ENCODE measurements at places on chromosomes 7 and 10.

DNA sequence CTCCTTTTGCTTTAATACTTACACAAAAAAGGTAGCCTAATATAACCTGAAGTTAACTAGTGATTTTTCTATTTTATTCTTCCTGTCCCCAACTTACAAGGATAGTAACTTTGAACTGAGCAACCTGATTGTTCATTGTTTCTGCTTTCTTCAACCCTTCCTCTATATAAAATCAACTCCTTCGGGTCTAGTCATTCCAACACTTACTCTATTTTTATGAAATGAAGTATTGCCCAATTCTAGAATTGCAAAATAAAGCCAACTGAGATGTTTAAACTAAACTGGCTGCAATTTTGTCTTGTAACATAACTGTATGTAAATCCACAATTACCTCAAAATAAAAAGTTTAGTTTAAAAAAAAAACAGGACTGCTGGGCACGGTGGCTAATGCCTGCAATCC is 20.3 kb upstream of the DNA2 start:
- no peak for DNase-seq

- DNase-seq, result no peak
These were observed 23.3 kb upstream of the SORCS3 start for GRCh38 chr10:104617831-104618230.

GRCh38 chr7:5607951-5608656 is 173.4 kb downstream of the RNF216 start:
- no peak for DNase-seq

GRCh38 chr7:20330928-20331909 is 519 bp downstream of the ITGB8 start:
- peak; percentile 47 for DNase-seq

DNA sequence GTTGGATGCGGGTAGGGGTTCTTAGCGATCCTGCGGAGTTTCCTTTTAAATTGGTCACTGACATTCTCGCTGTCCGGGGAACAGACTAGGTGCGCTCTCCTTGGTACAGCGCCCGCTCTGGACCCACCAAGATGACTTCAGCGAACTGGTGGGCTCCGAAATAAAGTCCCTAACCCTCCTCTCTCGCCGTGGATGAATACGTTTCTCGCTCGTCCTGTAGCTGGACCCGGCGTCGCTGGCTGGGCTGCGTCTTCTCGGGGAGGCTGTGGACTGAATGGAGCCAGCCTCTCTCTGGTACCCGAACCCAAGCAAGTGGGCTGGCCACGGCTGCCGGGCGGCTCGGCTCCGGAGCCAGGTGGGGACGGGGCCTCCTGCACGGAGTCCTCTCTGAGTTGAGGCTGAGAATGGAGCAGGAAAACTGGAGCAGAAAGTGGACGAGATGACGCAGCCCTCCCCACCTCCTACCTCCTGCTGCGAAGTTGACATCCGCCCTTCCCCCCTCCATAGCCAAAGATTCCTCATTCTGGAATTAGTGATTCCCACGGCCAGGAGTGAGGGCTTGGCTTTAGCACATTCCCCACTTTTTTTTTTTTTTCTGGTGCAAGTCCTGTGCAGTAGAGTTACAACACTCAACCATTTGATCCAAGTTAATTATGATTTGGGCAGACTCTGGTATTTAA is 1.5 kb downstream of the UNC5B start:
- no peak for DNase-seq

DNA sequence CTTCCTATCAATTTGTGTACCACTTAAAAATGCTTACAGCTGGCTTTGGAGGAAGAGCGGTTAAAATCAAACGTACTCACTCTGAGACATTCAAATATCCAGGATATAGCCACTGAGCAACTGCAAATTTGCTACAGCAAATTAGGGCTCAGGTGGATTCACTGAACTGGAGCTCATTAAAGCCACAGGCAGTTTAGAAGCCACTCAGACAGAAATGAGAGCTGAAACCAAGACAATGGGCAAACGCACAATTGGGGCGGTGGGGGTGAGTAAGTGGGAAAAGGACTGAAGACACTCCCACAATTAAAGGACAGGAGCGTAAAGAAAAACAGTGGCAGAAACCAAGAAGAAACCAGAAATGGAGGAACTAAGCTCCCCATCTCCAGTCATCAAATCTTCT is 20.5 kb downstream of the MPP7 start:
- no peak for DNase-seq

- DNase-seq, result no peak
These were observed 108.7 kb downstream of the TYW1 start for GRCh38 chr7:67105377-67105776.

GRCh38 chr10:14074062-14074884 is 256.5 kb downstream of the FRMD4A start:
- DNase-seq, result no peak

DNA sequence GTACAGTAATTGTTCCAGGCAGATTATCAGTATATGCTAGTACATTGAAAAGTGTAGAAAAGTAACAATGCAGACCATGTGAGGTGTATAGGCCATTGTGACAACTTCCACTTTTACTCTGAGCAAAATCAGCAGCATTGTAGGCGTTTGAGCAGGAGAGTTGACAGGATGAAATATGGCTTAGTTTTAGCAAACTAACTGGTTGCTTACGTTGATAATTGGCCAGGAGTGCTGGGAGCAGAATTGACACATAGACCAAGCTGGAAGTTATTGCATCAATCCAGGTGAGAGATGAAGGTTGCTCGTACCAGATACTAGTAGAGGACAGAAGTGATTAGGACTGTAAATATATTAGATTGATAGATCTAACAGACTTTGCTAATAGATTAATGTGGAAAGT is 46.0 kb downstream of the LCOR start:
- no peak for DNase-seq

DNA sequence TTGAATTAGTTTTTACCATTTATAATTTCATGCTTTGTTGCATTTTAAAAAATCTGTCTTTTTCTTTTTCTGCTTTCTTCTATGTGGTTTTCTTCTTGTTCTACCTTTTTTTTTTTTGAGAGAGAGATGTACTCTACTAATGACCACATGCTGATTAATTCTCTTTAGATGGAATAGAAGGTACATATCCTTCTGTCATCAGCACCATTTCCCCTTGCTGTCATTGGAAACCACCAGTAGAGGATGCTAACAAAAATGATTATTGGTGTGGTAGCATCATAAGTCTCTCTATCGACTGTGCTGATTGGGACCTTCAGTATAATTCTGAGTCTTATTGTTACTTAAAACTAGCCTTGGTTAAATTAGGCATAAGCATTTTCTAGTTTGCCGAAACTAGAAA is 3.6 kb downstream of the ZEB1 start:
- DNase-seq, result no peak

- DNase-seq, result no peak
These were observed 132.4 kb downstream of the PKD1L1 start for GRCh38 chr7:47815867-47816266.

GRCh38 chr10:51879238-51879637 is 179.8 kb upstream of the CSTF2T start:
- no peak for DNase-seq

GRCh38 chr7:88452646-88453045 is 146.0 kb upstream of the STEAP4 start:
- DNase-seq, result no peak

GRCh38 chr10:125083576-125083920 is 76.8 kb downstream of the CTBP2 start:
- DNase-seq, result no peak

- no peak for DNase-seq
These were observed 275.0 kb downstream of the PTEN start for GRCh38 chr10:88138319-88138848.

GRCh38 chr10:24502801-24503460 is 220.8 kb downstream of the ARHGAP21 start:
- DNase-seq, result no peak

- DNase-seq, result no peak
These were observed 408.9 kb downstream of the CALN1 start for GRCh38 chr7:72003236-72003635.

- DNase-seq, result no peak
These were observed 3.7 kb downstream of the NPC1L1 start for GRCh38 chr7:44537442-44537841.

DNA sequence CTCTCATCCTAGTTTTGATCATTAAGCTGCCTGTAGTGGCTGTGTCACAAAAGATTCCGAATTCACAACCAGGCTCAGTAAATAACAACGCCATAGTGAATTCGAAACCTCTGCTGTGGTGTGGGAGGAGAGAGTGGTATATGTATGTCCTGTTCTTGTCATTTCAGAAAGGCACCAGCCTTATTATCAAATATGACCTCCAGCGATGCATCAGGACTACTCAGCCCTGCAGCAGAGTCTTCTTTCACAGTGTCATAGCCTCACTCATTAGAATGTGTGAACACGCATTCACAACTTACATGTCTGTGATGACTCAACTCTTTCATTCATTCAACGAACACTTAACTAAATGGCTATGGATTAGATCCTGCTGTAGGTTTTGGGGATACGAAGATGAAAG is 15.3 kb downstream of the AOC1 start:
- DNase-seq, result no peak

GRCh38 chr7:65846008-65846570 is 26.8 kb upstream of the VKORC1L1 start:
- DNase-seq, result no peak

DNA sequence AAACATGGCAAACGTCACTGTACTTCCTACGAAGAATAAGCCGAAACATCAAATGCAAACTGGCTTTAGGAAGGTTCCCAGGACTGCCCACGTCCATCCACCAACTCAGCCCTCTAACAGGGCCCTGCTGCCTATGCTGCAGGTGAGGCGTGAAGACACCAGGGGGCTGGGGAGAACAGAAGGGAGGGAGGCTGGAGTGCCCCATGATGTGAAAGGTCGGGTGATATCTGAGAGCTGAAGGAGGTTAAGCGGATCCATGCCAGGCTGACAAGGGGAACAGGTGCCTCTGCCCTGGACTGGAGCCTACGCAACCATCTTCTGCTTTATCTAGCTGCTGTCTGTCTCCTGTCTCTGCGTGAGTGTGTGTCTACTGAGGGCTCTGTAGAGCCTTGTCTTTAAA is 40.2 kb upstream of the ATP6V0A4 start:
- DNase-seq, result no peak

- DNase-seq, result no peak
These were observed 494.8 kb downstream of the PARD3 start for GRCh38 chr10:34320265-34320664.

DNA sequence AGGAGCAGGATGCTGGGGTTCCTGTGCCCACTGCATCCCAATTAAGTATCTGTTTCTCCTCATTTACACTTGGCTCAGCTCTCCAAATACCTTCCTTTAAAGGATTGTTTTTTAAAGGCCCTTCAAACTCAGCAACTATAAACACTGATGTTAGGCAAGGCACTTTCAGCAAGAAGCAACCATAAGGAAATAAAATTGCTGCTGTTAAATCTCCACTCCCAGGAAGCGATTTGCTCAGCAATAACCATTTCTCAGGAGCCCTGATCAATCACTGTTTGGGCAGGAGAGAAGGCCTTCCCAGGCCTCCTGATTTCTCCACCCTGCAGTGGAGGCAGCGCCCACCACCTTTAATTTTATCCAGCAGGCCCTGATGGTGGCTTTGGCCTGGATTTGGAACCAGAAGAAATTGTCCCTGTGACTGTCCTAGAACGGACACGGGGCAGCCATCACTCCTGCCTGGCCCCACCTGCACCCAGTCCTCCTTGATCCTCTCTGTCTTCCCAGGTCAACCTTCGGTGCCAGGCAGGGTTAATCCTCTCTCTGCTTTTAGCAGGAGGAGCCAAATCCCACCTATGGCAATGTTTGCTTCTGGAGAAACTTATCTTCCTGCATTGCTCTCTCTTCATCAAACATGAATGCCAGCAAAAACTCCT is 199.8 kb downstream of the PLXNA4 start:
- no peak for DNase-seq

DNA sequence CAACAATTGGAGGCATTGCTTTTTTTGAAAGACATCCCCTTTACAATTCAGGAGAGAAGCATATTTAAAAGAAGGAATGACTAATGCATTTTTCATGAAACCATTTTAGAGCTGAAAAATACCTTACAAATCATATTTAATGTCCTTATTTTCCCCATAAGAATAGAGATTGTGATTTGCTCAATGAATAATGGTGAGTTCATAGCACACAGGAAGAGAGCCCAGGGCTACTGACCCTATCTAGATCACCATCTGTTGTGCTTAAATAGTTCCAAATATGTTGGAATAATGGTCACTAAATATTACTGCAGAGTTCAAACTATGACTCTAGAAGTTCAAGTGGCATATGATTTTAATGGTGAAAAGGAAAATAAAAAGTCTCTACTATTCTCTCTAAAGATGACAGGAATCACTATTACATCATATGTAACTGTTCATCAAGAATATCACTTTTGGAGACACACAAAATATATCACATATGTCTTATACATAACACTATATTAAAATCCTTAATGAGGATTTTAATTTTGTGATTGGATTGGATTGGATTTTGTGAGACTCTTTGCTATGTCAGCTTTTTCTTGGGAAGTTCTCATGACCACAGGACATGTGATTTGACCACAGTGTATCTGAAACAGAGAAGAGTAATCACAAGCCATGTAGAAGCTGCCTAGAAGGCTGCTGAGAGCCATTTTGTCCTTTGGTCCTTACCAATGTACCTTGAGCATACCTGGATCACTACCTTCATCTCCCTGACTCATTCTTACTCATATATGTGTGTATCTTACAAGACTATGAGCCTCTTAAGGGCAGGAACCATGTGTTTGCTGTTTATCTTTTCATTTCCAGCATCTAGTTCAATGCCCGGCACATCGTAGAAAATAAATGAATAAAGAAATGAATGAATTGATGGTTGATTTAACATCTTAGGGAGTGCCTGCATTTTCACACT is 26.4 kb downstream of the SLC16A9 start:
- DNase-seq, result no peak

GRCh38 chr7:15886626-15887025 is 200.1 kb upstream of the MEOX2 start:
- DNase-seq, result no peak

- DNase-seq, result no peak
These were observed 425.7 kb upstream of the GALNT17 start for GRCh38 chr7:70706204-70706603.

- no peak for DNase-seq
These were observed 37.7 kb downstream of the CNPY1 start for GRCh38 chr7:155508376-155509358.

DNA sequence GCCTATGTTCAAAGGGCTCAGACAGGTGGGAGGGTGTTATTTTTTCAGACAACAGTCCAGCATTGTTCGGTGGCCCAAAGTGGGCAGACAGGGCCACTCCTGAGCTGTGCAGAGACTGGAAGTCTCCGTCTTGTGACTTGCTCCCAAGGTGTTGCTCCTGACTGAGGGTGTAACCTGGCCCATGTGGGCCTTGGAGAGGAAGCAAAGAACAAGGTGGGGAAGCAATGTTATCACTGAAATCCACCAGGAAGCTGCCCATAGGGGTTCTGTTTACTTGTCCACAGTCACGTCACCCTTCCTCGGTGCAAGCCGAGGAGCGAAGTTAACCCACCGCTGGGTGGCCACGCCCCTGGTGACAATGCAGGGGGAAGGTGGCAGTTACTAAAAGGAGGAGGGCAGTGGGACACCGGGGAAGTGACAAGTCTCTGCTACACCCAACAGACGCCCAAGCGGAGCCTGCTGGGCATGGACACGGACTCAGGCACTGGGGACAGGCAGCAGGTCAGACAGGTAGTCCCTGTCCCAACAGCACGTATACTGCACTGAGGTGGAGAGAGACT is 311.6 kb upstream of the MKI67 start:
- DNase-seq, result no peak

Measured in activated T-cell treated with anti-CD3 and anti-CD28 coated beads, Interleukin-2, amount 50 U/mL, for 24 hours (primary cell).